ENCODE measurements at places on chromosomes 11 and 22. TPM values are rescaled to one million over a fixed set of nuclear protein-coding genes. Genes with fewer than 3 reads are reported as not detected.

GRCh38 chr22:27662359-27663301, 138.9 kb downstream of the MN1 start:
- DNase-seq = no peak

NXPE4 gene
- not detected for total RNA-seq

DNA sequence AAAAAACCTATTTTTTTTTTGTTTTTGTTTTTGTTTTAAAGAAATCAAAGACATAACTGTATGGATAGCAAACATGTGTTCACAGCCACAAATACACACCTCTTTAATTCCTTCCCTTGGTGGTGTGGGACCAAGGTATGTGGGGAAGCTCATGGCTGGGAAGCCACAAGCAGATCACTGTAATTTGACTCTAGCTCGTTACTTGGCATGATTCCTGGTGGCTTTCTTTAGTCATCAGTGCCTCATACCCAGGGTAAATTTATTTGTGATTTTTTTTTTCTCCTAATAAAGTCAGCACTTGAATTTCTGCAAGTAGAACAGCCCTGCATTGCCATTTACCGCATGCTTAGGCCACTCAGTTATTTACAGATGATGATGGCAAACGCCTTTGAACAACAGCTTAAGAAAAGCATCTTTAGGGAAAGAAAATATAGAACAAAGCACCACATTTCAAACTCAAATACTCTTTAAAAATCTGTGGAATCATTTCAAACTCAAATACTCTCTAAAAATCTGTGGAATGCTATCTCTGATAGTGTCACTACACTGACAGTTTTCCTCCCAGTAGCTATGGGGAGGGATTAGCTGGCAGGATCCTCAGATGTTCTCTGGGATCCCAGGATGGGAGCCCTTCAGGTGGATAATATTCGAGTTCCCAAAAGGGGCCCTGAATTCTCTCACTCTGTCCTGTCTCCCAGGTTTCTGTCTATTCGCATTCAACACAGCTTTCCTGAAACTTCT, 687.2 kb downstream of the OPCML start:
- no peak for DNase-seq

DNA sequence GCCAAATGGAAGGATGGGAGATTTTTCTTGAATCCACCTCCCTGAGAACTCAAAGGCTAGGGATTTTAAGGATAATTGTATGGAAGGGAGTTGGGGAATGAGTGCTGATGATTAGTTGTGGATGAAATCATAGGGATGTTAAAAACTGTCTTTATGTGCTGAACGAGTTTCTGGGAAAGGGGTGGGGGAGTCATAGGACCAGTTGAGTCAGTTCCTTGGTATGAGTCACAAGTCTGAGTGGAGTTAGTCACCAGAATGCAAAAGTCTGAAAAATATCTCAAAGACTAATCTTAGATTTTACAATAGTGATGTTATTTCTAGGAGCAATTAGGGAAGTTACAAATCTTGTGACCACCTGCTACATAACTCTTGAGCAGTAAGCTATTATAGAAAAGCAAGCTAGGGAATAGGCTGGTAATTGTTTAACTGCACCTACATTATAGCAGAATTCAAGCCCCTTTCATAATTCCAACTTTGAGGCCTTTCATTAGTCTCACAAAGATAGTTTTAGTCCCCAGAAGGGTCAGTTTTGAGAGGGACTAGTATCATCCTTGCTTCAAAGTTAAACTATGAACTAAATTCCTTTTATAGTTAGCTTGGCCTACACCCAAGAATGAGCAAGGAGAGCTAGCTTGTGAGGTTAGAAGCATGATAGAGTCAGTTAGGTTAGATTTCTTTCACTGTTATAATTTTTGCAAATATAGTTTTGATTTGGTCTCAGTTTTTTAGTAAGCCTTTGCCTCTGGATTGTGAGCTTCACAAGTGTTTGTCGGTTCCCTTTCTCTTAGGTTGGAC, 668.0 kb downstream of the ETS1 start:
- DNase-seq = no peak

DNA sequence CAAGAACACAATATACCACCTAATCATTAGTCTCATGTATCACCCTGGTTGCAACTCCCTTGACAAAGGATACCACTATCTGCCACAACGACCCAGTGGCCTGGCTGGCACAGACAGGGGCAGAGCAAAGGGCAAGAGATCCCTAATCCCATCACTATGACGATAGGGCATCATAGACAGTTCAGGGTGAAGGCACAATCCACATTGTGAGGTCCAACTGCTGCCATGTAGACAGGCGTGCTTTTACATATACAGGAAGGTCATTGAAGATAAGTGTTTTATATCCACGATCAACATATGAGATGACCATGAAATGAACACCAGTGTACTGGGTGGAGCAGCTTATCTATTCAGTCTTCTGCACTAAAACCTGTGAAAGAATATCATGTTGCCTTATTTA, 94.6 kb downstream of the IGLL1 start:
- DNase-seq = no peak

OR5AR1 gene
- total RNA-seq = not detected

OR10S1 gene
- total RNA-seq = under 0.01 TPM

- no peak for DNase-seq
Observed at GRCh38 chr11:67441731-67442351, 1.4 kb downstream of the CORO1B start.

GRCh38 chr11:8263769-8264410, at the start of gene LMO1:
TSS of gene LMO1 (minus strand) at chr11:8263878. CDS start at chr11:8263362, 516 bp downstream.
- peak; percentile 82 for DNase-seq

DNA sequence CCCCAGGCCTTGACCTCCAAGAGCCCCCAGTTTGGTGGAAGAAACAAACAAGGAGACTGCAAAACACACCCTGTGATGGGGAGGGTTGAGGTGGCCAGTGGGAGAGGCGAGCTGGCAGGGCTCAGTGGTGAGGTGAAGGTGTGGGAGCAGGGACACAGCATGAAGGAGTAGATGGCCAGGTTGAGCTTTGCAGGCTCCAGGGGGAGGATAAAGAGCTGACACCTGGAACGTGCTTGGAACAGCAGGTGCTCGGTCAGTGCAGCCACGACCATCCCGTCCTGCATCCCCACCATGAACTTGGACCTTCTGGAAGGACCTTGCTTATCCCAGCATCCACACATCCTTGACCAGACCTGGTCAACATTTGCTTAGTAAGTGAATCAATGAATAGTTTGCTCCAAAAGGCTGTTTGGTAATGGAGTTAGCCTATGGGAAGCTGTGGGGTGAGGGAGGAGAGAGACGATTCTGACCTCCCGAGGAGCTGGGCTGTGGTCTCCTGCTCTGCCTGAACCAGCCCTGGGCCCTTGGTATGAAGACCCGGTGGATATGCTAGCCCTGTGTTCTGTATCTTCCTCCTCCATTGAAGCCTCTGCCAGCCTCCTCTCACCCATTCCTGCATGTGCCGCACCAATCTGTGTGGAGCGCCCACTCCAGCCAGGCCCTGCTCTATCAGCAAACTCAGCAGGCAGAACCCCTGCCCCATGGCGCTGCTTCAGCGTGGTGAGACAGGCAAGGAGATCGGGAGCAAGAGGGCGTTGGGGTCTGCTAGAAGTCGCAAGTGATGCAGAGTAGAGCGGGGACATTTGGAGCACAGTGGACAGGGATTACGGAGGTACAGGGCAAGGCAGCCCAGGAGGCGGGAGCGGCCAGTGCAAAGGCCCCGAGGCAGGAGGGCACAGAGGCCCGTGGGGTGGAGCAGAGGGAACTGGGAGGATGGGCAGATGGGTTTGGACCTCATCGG, 9.9 kb downstream of the LINC01488 start:
- DNase-seq = no peak

C11orf16 gene
- not detected for total RNA-seq

DNA sequence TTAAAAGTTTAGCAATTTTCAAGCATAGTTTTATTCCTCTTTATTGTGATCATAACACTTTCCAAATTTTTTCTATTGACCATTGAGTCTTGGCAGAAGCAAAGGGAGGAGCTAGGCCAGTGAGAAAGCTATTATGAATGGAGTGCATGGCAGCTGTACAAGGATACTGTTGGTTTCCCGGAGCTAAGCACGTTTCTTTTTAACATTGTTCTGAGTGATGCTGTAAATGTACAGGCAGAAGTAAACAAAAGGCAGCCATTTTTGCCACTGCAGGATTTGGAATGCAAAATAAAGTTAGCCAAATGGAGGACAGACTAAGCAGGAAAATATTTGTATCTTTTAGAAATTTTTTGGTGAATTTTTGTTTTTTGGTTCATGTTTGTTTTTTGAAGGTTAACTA, 16.2 kb downstream of the CBL start:
- DNase-seq = no peak

DNA sequence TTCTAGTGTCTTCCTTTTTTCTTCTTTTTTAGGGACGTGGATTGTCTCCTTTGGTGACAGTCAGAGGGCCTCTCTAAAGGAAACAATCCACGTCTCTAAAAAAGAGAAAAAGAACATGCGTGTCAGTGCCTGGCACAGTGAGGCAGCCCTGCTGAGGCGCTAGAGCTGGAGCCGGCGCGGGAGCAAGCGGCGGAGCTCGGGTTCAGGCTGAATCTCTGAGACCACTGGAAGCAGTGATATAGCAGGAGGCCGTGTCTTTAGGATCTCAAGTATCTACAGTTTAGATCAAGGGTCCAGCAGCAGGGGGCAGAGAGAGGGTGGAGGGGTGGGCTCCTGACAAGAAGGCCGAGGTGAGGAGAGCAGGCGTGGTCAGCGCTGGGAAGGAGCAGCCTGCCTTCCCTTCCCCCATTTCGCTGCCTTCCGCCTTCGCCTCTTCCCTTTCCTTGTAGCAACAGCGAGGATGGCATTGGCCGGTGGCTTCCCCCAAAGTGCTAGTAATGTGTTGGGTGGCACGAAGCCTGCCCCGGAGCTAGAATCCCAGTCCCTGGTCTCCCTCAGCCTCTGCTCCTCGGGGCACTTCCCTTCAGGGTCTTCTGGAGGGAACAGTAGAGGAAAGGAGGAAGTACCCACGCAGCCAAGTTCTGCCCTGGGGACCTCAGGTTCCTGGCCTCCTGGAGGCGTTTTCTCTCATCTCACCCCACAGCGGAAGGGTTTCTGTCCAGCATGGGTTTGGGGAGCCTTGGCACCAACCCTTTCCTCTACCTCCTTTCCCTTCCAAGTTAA, 28.2 kb upstream of the RAB1B start:
- no peak for DNase-seq

GRCh38 chr22:24483976-24484545, 11.1 kb upstream of the UPB1 start:
- DNase-seq = no peak

ZBTB16 gene
- total RNA-seq = 91.6 TPM

DNA sequence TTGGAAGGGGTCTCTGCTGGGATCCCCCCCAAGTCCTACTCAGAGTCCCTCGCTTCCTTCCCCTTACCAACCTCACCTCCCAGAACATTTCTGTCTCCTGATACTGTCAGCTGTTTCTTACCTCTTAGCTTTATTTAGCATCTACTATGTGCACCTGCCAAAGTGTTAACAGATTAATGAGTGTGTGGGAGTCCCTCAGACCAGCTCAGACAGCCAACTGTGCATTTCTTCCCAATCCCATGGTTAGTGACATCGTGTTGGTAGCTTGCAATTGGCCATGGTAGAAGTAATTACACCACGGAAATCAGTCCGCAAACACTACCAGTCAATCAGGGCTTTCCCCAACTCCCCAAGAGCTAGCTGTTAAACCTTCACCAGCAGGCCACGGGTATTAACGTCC, 150.6 kb downstream of the DSCAML1 start:
- DNase-seq = no peak

- no peak for DNase-seq
Observed at GRCh38 chr11:269146-269890, 8.9 kb upstream of the NLRP6 start.

- DNase-seq = no peak
Observed at GRCh38 chr11:33178443-33179180, 17.3 kb upstream of the CSTF3 start.

SCGB2A2 gene
- not detected for total RNA-seq

DNA sequence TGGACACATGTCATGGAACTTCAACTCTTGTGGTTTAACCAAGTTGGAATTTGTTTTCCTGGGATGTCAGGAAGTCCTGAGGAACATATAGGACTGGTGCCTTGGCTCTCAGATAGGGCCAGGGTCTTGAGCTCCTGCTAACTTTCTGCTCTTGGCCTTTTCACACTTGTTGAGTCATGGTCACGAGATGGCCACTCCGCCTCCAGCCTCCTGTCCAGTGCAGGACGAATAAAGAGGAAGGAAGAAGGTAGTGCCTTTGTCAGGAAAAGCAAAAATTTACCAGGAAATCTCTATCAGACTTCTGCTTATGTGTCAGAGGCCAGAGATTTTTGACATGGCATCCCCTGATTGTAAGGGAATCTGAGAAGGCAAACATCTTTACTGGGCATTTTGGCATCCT, 89.1 kb upstream of the ARHGAP20 start:
- no peak for DNase-seq

FKBP2 gene
- 36.6 TPM for total RNA-seq

TTC9C gene
- 30.4 TPM for total RNA-seq

C11orf42 gene
- not detected for total RNA-seq

- no peak for DNase-seq
Observed at GRCh38 chr11:6110011-6110410, 2.5 kb downstream of the OR56B4 start.

- peak; percentile 4 for DNase-seq
Observed at GRCh38 chr11:106156290-106156937, 79.0 kb downstream of the AASDHPPT start.

- DNase-seq = peak; percentile 42
Observed at GRCh38 chr11:12827929-12828812, 153.9 kb downstream of the TEAD1 start.

- DNase-seq = no peak
Observed at GRCh38 chr11:119335655-119336543, 1.6 kb downstream of the RNF26 start.

- no peak for DNase-seq
Observed at GRCh38 chr22:46142548-46143490, 7.5 kb upstream of the PPARA start.

- peak; percentile 35 for DNase-seq
Observed at GRCh38 chr22:21865041-21865440, 2.4 kb downstream of the MAPK1 start.

ACCS gene
- total RNA-seq = 47.4 TPM

GRCh38 chr11:116797816-116798215, 6.1 kb upstream of the APOA5 start:
- DNase-seq = no peak

DNA sequence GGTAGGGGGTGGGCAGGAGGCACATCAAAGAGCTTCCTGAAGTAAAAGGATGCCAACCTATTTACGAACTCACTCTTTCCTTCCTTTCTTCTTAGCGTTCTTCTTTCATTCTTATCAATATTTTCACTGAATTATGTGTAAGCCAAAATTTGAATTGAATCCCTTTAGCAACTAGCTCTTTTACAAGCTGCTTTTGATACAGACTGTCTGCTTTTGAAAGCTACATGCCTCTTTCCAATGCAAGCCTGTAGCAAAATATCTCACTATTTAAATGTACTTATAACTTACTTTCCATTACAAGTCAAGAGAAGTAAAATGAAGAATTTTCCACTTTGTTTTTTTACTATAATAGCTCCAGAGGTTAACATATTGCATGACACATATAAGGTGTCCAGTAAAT, 186.6 kb downstream of the NXPE2 start:
- DNase-seq = no peak

OR10D3 gene
- total RNA-seq = not detected

GRCh38 chr22:33821290-33821689, 99.0 kb downstream of the LARGE1 start:
- DNase-seq = no peak

GRCh38 chr11:102415304-102415916, 37.2 kb downstream of the TMEM123 start:
- no peak for DNase-seq

Data from hematopoietic multipotent progenitor cell (in vitro differentiated cells).